Caco-2 (cell line): ENCODE measurements at places on chromosomes 13 and 19. TPM values are rescaled to one million over a fixed set of nuclear protein-coding genes. Genes with fewer than 3 reads are reported as not detected.

- H3K27me3 ChIP-seq = no peaks in the 10 kb centered on the region
- no peak for DNase-seq
These were observed 16.5 kb upstream of the SPACA6 start for GRCh38 chr19:51676566-51677083.

- no peak for DNase-seq
- H3K27me3 ChIP-seq = no peaks in the 10 kb centered on the region
- H3K4me1 ChIP-seq = peaks cover 9% of the 10 kb centered on the region; the same call in 1 of the 2 replicates
- H3K36me3 ChIP-seq = no peaks in the 10 kb centered on the region
These were observed 206.7 kb upstream of the RFC3 start for GRCh38 chr13:33611121-33611805.

GRCh38 chr13:79196366-79196765 lies 209.7 kb downstream of the RBM26 start:
- H3K27ac ChIP-seq = no peak overlapping the region
- H3K4me1 ChIP-seq = no peaks in the 10 kb centered on the region

The ZNF528 gene
- 5.7 and 7.8 TPM in 2 replicates for total RNA-seq

DNA sequence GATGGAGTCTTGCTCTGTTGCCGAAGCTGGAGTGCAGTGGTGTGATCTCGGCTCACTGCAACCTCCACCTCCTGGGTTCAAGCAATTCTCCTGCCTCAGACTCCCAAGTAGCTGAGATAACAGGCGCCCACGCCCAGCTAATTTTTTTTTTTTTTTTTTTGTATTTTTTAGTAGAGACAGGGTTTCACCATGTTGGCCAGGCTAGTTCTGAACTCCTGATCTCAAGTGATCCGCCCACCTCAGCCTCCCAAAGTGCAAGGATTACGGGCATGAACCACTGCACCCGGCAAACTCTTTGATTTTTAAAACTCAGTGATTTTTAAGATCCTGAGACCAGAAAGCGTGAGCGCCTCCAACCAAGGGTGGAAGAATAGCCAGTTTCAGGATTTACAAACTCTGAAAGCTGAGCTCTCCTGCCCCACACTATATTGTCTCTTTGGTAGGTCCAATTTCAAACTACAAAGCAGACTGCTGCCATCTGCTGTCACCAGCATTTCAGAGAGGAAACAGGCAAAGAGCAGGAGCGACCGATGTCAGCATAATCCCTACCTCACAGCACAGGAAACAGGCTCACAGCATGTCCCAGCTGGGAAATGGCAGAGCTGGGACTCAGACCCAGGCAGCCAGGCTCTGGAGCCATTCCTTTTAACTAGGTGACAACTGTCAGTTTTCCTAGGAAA lies 9.2 kb downstream of the NOSIP start:
- no peaks in the 10 kb centered on the region for H3K27me3 ChIP-seq
- H3K4me1 ChIP-seq = peaks cover 5% of the 10 kb centered on the region; the same call in 1 of the 2 replicates
- no peak overlapping the region for H3K27ac ChIP-seq

- no peaks in the 10 kb centered on the region for H3K36me3 ChIP-seq
- no peaks in the 10 kb centered on the region for H3K27me3 ChIP-seq
- DNase-seq = no peak
- H3K27ac ChIP-seq = no peak overlapping the region
- H3K4me3 ChIP-seq = no peak overlapping the region
These were observed 44.2 kb downstream of the EDNRB start for GRCh38 chr13:77874406-77874805.

GRCh38 chr19:1907563-1908363 lies 2.6 kb downstream of the ADAT3 start:
- peaks cover 24% of the 10 kb centered on the region for H3K4me1 ChIP-seq
- H3K27me3 ChIP-seq = no peaks in the 10 kb centered on the region
- no peaks in the 10 kb centered on the region for H3K36me3 ChIP-seq
- no peak overlapping the region for H3K4me3 ChIP-seq
- H3K27ac ChIP-seq = peak overlapping the region; percentile 48

- no peaks in the 10 kb centered on the region for H3K36me3 ChIP-seq
- H3K4me3 ChIP-seq = no peak overlapping the region
- no peak for DNase-seq
- H3K27ac ChIP-seq = no peak overlapping the region
- no peaks in the 10 kb centered on the region; the same call in 1 of the 2 replicates for H3K27me3 ChIP-seq
These were observed 158.9 kb upstream of the SGCG start for GRCh38 chr13:23021906-23022305.

DNA sequence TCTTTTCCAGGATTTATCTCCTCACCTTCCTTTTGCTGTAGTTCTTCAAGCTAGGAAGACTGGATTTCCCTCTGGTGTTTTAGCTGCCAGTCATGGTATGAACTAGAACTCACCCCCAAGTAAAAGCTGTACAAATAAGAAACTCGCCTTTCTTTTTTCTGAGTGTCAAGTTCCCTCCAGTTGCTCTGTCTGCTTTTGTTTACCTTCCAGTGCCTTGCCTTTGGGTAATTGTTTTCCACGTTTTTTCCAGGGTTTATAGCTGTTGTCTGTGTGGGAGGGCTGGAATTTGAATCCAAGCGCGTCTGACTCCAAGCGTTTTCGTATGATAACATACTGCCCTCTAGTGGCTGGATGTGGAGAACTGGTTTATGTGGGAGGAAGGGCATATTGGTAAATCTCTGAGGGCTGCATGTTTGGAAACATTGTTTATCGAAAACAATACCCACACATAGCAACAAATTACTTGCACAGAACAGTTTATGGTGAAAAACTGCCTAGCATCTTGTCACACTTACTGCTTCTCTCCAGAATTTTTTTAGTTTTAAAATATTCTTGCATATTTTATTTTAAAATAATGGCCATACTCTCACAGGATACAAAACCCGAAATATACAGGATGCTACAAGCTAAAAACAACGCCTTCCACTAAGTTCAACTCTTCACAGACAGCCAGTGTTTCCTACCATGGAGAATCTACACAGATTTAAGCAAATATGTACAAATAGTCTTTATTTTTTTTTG lies 19.2 kb downstream of the RCN3 start:
- H3K4me1 ChIP-seq = peaks cover 3% of the 10 kb centered on the region; the same call in 1 of the 2 replicates
- no peak overlapping the region for H3K4me3 ChIP-seq
- H3K27ac ChIP-seq = peak overlapping the region; percentile 44
- no peaks in the 10 kb centered on the region for H3K27me3 ChIP-seq

The TMC4 gene
- total RNA-seq = 38.9 and 45.9 TPM in 2 replicates

The PRODH2 gene
- total RNA-seq = 0.28 TPM in 1 of 2 replicates, not detected in the other

DNA sequence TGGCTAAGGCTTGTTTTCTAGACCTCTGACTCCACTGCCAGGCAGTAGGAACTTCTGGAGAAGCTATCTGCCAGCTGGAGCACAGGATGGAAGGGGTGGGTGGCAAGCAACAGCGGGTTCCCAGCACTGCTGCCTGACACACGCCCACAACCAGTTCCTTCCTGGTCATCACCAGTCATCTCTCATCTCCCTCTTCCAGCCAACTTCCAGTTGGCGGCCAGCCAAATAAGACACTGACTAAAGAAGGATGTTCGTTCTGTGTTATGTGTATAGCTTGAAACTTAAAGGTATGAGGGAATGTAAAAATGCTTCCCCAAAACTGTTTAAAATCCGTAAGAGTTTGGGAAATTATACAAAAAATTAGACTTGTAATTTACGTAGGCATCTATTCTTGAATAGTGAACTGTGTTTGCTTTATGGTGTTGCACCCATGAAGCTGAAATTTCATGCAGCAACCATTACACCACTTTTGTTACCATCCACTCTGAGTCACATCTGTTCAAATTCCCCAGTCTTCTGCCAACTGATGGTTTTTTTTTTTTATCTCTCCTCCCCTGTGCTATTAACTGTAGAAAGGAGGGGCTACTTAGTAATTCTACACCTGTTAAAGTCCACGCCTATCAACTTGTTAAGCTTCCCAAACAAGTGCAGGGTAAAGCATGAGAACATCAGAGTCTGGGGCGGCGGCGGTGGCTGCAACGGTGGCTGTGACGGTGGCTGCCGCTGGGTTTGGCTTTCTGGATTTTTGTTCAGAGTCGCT lies 86.2 kb upstream of the FRY start:
- no peak overlapping the region for H3K4me3 ChIP-seq
- H3K27ac ChIP-seq = no peak overlapping the region
- DNase-seq = no peak
- H3K4me1 ChIP-seq = no peaks in the 10 kb centered on the region
- no peaks in the 10 kb centered on the region for H3K36me3 ChIP-seq
